ENCODE measurements at places on chromosomes 5 and 9.

GRCh38 chr9:109861499-109861898 is 81.5 kb downstream of the PALM2AKAP2 start:
- no peak for DNase-seq

- no peak for DNase-seq
These were observed 63.9 kb upstream of the TGFBR1 start for GRCh38 chr9:99040911-99041582.

- peak; percentile 20 for DNase-seq
These were observed 21.0 kb upstream of the RAB14 start for GRCh38 chr9:121222524-121223171.

- DNase-seq: no peak
These were observed 164.1 kb downstream of the HMHB1 start for GRCh38 chr5:143976055-143976454.

DNA sequence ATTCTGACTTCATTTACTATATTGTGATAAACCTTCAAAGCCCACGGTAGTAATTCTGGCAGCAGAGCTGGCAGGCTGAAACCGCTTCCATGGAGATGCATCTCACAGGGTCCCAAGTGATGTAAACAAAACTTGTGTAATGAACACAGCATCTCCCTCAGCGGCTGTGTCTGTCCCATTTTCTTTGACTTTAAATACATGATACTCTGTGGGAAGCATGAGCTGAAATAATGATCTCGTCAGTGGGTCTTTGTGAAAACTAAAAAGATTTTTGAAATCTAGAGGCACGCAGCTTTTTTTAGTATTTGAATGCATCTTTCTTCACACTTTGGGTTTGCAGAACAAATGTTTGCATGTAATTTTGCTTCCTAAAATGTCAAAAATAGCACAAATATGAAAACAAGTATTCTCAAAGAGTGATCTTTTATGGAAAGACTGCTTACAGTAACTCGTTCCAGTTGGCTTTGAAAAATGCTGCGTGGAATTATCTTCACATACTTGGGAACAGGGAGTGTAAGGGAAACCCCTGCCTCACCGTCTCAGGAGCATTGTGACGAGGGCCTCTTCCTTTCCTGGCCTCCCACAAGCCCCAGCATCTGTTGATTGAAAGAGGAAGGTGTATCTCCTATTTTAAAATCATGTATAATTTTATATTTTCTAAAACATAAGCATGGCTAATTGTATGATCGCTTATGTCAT is 18.1 kb upstream of the LPCAT1 start:
- no peak for DNase-seq

- no peak for DNase-seq
These were observed 91.0 kb upstream of the RETREG1 start for GRCh38 chr5:16707869-16708192.

DNA sequence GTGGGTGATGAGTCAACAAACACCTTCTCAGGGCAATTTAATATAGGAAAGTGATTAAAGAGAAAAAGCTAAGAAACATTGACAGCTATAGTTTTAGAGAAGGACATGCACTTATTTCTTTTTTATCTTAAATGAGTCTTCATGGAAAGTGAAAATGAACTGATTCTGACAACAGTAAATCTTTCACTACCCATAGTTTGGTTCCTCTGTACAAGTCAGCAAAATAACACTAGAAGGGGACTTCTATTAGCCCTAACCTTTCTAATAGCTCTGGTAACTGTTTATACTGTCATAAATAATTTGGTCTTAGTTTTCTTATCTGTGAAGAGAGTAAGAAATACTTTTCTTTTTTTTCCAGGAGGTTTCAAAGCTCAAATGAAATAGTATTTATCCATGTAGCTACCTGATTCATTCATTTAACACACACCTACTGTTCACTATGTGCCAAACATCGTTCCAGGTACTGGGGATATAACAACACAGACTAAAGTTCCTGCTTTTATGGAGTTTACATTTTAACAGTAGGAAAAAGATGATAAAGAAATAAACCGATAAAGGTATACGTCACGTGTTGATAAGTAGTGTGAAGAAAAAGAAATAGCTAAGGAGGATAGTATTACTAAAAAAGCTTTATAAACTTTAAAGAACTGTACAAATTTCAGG is 148.2 kb downstream of the PCSK1 start:
- DNase-seq: no peak

- no peak for DNase-seq
These were observed 25.9 kb downstream of the ERGIC1 start for GRCh38 chr5:172859966-172860365.

DNA sequence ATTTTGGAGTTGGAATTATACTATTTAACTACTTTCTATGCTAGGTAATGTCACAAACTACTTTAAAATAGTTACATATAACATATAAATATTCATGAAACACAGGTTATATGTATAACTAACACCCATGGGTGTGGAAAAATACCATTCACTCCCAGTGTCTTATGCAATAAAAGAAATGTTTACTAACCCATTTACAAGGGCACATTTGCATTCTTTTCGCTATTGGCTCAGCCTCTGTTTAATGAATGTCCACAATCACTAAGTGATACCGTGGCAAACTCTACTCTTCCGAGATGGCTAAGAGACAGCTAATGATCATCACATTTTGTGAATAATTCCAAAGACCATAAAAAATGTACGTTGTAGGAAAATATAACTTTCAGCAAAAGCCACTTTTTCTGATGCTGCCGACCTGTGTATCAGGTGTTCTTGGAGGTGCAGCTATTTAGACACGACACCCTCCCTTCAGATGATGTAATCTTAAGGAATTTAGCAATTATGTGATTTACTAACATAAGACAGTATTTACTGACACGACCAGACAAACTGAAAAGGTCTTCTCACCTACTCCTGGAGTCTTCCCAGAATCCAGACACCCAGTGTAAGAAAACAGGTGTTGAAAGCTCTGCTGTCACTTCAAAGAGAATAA is 121.7 kb upstream of the FAM120A start:
- DNase-seq: no peak

DNA sequence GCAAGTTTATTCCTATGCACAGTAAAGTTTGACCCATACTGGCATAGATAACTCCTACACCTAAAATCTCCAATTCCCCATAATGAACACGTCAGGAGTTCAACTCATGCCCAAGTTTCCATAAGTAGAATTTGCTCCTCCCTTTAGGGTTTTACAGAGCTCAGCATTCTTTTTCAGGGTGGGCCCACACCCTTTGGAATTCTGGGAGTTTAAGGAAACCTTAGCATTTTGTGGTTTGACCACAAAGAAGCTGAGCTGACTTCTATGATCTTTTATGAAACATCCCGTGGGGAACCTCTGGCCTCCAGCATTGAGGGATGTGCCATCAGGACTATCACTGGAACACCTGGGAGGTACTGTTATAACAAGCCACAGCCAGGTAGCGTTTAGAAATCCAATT is 220.6 kb upstream of the MAP3K1 start:
- no peak for DNase-seq

GRCh38 chr5:164934039-164934438 is 1428.6 kb downstream of the MAT2B start:
- no peak for DNase-seq

DNA sequence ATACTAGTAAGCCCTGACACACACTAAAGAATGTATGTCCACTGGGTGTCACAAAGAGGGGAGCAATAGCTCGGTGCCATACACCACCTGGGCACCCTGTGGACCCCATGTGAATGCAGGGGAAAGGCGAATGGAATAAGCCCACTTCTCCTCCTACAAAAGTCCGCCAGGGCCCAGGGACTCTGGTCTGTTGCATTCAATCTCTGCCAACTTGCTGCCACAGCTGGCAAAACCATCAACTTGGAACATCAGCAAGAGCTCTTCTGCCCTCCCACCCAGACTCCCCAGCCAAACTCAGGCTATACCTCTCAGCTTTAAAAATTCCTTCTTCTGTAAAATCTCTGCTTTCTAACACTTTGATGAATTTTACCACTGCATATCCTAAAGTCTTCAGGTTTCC is 54.5 kb downstream of the PFDN1 start:
- no peak for DNase-seq

All from NCI-H1105 treated with DMSO at 0.1 percent for 48 hours (cell line).